ENCODE measurements at places on chromosomes 11 and 22. TPM values are rescaled to one million over a fixed set of nuclear protein-coding genes. Genes with fewer than 3 reads are reported as not detected.

Gene SHISAL1
- not detected for total RNA-seq

DNA sequence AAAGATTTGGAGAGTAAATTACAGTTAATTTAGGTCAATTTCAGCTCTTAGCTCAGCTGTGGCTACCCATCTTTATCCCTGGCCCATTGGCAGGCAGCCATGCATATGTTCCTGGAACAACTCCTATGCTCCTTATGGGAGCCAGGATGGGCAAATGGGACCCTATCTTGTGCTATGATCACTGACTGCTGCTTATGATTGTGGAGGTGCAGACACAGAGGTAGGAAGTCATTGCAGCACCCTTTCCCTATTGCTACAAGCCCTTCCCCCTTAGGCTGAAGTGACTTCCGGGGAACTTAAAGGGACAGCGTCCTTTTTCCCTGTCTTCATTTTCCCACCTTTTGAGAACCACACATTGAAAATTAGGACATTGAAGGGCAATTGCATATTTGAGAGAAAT lies 112.7 kb downstream of the FCHSD2 start:
- no peak for DNase-seq

DNA sequence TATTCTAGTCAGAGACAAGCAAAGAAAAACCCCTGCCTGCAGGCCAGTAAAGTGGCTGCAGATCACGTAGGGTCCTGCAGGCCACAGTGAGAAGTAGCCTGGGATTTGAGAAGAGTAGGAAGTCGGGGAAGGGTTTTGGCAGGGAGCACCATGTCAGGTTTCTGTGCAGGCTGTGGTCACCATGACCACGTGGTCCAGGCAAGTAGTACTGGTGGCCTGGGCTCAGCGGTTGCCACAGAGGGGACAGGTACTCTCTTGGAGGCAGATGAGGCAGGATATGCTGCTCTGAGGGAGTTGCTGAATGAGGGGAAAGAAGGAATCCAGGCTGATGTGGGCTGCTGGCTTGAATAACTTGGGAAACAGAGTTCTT lies 46.5 kb downstream of the PISD start:
- DNase-seq: no peak

GRCh38 chr11:44611687-44612434 lies 46.4 kb downstream of the CD82 start:
- DNase-seq: peak; percentile 85

DNA sequence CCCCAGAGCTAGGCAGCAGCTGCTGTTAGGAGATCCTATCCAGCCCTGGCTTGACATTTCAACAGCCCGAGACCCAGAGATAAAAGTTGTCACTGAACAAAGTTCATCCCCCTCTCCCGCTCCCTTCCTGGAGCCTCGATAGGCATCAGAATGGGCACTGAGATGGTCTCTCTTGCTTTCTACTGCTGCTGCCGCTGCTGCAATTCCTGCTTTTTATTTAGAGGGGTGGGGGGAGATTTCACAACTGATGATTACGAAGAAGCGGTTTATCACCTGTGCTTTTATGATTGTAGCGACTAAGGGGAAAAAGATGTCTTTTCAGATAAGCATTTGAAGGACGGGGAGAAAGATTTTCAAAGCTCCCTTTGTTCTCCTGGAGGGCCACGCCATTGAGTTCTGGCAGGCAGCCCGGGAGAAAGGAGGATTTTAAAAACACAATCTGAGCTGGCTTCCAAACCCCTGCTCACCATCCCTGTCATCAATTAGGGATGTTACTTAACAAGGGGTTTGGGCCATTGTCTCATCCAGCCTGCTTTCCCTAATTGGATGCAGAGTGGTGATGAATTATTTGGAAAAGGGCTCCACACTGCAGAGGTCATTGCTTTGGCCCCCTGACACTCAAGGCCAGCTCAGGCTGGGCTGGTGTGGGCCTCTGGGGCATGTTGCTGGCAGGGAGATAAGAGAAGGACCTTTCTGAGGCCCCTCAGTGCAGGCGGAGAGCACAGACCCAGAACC lies 344.7 kb downstream of the BUD13 start:
- no peak for DNase-seq

DNA sequence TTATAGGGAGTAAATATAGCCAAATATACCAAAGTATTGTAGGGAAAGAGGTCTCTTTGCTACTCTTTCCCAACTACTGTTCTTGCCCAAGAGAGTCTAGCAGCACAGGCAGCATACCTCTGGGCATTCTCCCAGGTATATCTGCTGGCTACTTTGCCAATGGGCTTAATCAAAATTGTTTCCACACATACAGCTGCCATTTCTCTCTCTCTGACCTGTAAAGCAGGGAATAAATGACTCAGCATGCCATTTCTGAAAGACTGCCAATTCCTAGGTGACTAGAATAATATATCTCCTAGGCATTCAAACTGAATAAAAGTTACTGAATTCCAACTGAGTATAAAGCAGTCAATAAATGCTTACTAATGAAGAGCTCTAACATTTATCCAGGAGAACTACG lies 44.6 kb downstream of the RDX start:
- DNase-seq: no peak

GRCh38 chr11:34962034-34962433 lies 45.6 kb downstream of the PDHX start:
- DNase-seq: no peak

DNA sequence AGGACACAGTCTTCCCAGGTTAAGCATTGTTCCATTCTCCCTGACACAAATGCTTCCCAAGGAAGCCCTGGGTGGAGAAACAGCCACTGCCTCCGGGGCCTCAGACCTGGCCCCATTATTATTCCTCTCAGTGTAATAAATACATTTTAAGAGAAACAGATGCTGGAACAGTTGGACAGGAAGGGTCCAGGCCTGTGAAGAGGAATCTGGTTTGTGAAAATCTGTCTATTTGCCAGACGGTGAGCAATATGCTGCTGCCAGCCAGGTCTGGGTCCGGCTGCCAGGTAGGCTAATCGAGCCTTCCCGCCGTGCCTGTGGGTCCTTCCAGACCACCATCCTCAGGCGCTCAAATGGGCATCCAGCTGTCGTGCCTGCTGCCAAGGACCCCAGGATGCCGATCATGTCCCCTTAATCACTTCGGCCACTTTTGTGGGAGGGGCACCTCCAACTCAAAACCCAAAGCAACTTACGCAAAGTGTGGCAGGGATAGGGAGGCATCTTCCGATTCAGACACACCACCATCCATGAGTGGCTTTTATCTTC lies 528.4 kb downstream of the MIAT start:
- DNase-seq: no peak

DNA sequence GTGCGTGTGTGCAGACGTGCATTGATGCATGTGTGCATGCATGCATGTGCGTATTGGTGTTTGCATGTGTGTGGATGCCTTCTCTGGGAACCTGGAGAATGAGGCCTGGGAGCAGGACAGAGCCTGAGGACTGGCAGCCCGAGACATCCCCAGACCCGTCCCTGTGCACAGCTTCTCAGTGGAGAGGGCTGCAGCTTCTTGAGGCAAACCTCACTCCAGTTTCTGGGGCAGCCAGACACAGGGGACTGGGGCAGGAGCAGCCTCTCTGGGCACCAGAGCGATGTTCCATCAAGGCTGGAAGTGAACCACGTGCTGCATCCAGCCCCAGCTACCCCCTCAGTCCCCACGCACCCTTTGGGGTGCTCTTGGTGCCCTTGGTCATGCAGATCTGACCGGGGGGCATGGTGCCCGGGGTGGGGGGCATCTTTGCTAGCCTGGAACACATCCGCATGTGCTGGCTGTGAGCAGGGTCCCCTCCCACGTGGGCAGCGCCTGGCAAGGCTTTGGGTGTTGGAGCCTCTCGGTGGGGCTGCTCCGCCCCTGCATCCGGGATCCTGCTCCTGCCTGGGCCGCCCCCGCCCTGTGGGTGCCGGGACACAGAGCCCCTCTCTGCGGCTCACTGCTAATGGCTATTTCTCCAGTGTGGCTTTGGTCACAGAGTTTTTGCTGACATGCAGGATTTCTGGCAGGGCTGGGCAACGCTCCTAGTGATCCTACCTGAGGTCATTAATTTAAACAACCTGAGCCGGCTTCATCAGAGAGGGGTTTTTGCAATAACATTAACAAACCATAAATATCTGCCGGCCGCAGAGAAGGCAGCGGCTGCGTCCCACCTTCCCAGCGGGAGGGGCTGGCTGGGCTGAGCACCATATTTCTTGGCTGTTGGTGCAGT lies 434.7 kb downstream of the TBC1D22A start:
- DNase-seq: no peak

- DNase-seq: no peak
Measured at GRCh38 chr11:59192446-59193020, 20.2 kb downstream of the MPEG1 start.

DNA sequence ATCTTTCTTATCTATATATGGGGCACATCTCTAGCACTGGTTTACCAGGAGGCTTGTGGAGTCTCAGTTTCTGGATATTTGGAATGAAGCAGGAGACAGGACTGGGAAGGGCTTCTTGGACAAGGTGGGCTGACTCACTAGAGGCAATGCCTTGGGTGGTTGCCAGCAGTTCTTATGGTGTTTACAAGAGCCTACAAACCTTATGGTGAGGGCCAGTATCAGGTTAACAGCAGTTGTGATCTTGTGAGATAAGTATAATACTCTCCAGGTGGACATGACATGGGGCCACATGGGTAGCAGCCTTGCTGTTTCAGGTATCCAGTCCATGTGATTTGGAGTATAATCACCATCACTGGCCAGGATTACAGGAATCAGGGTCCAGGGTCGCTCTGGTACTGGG lies 10.2 kb downstream of the FUT4 start:
- DNase-seq: no peak

GRCh38 chr22:46165977-46166376 lies 15.7 kb downstream of the PPARA start:
- DNase-seq: no peak

- no peak for DNase-seq
Measured at GRCh38 chr11:86741839-86742805, 58.2 kb upstream of the PRSS23 start.

- DNase-seq: no peak
Measured at GRCh38 chr11:10480026-10480425, 25.0 kb downstream of the AMPD3 start.

DNA sequence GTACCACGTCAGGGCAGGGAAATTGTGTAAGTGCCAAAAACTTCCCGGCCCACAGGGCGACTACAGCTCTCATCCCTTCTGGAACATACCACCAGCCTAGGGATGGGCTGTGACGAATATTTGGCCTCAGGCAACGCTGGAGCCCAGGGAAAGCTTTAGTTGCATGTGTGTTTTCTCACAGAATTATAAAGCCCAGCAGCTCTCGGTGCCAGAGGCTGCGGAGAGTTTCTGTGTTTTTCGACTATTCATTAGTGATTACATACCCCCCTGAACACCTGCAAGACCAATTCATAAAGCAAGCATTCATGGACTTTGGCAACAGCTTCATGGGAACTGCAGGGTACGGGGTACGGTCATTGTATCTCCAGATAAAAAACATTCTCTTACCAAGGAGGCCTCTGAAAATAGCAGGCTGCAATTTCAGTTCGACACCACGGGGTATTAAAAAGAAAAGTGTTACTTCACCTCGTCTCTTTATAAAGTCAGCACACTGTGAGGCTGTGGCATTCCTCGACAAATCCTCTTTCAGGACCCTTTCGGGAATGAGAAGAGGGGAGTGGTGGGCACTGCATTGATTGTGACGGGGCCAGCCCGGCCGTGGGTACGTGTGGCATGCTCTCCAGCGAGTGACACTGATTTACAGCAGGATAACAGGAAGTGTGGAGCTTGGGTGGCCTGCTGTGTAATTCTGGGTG lies 243.6 kb upstream of the SORL1-AS1 start:
- no peak for DNase-seq

Gene ADAMTS8
- total RNA-seq: not detected

Gene OR52H1
- total RNA-seq: 0.95 TPM

- DNase-seq: no peak
Measured at GRCh38 chr11:125381499-125382044, 114.5 kb downstream of the FEZ1 start.

DNA sequence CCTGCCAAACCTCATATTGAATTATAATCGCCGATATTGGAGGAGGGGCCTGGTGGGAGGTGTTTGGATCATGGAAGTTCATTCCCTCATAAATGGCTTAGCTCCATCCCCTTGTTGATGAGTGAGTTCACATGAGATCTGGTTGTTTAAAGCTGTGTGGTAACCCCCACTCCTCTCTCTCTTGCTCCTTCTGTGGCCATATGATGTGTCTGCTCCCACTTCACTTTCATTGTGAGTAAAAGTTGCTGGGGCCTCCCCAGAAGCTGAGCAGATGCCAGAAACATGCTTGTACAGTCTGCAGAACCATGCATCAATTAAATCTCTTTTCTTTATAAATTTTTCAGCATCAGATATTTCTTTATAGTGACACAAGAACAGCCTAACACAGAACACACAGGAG lies 929.0 kb upstream of the FAT3 start:
- DNase-seq: no peak

Gene TMEM191B
- total RNA-seq: 8.5 TPM

DNA sequence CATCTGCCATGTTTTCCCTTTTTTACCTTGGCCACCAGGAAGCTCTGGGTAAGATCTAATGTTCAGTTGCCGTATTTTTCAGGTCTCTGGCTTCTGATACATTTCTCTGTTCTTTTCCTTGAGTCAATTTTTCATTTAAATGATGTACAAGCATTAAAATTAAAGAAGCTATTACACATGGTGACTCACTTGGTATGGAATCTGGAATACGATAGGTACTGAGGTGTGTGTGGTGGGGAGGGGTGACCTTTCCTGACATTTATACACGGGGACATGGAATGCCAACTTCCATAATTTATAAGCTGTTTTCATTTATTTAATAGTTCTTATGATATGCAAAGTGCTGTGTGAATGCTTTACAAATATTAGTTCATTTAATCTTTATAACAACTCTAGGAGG lies 47.8 kb upstream of the ALX4 start:
- no peak for DNase-seq

Gene SAA4
- total RNA-seq: 0.54 TPM

DNA sequence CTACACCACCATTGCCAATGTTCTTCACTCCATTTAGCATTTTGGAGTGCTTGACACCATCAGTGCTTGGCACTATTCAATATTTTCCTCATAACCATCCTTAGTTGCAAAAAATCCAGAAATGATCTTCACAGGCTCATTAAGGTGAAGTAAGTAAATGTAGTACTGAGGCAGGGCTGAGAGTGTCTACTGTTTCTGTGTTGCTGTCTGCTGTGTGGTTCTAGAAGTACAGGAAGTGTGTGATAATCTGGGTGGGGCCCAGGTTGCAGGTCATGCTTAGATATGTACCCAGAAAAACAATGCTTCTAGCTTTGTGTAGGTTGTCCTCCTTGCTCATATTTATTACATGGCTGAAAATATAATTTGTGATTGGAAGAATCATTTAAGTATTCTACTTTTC lies 411.8 kb upstream of the CCDC179 start:
- DNase-seq: no peak

Gene ZP1
- total RNA-seq: not detected
